Liver (tissue), 10 donors: ENCODE measurements at places on chromosomes 16 and 17.

DNA sequence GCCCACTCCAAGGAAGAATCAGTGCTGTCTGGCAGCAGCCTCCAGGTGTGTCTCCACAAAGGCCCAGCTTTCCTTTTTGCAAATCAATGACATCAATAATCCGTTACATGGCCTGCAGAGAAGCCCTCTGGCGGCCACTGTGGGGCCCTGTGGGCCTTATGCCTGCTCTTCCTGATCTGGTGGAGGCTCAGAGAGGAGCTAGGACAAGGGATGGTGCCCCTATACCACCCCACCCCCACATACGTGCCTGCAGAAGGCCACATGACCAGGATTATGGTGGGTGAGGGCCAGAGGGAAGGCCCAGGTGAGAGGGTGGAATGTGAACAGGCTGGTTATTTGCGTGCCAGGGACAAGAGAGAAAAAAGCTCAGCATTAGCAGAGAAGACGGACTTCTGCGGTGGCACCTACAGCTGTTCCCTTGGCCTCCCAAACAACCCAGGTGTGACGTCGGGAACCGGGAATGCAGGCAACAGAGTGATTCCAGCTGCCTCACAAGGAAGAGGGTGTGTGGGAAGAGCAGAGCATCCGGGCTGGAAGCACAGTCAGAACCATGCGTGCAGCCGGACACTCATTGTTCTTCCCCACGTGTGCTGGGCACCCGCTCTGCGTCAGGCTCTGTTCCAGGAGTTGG is 22.5 kb downstream of the EIF4A3 start:
- peak; percentile 38 for DNase-seq

GRCh38 chr16:76964464-76965154 is 226.4 kb upstream of the MON1B start:
- DNase-seq: no peak

DNA sequence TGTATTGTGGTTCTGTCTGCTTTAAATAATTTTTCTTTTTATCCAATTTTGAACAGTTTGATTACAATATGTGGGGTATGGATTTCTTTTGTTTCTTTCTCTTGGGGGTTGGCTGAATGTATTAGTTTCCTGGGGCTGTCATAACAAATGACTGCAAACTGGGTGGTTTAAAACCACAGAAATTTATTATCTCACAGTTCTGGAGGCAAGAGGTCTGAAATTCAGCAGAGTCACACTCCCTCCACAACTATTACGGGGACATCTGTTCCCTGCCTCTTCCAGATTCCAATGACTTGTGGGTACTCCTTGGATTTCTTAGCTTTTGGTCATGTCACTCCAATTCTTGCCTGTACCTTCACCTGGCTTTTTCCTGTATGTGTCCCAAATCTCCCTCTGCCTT is 23.7 kb downstream of the COX11 start:
- no peak for DNase-seq

DNA sequence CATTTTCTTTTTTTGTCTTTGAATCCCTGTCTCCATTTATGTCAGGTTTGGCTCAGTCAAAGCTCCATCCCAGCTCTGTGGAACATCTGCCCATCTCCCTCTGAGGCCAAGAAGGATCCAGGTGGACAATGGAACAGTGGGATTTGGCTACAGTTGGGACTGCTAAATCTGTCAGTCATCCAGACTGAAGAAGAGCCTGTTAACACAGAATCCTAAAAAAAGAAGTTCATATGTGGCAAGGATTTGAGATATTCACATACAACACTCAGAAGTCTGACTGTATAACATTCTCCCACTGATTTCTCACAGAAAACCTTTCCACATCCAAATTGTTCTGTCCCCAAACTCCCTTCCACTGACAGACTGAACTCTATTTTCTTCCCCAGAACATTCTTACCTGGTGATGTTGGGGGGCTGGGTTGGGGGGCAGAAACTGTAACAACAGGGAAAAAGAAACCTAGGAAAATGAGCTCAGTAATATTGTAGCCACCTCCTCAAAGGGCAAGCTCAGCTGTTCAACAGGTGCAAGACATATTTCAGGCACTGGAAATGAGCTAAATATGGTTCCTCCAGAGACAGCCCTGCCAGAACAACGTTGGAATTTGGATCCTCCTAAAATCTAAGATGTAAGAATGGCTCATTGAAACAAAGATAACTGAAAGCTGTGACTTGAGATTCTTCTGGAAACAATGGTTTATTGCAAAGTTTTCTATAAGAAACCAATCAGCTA is 301.5 kb upstream of the CDH5 start:
- no peak for DNase-seq

GRCh38 chr17:60398227-60398959 is 6.5 kb upstream of the USP32 start:
- DNase-seq: no peak

DNA sequence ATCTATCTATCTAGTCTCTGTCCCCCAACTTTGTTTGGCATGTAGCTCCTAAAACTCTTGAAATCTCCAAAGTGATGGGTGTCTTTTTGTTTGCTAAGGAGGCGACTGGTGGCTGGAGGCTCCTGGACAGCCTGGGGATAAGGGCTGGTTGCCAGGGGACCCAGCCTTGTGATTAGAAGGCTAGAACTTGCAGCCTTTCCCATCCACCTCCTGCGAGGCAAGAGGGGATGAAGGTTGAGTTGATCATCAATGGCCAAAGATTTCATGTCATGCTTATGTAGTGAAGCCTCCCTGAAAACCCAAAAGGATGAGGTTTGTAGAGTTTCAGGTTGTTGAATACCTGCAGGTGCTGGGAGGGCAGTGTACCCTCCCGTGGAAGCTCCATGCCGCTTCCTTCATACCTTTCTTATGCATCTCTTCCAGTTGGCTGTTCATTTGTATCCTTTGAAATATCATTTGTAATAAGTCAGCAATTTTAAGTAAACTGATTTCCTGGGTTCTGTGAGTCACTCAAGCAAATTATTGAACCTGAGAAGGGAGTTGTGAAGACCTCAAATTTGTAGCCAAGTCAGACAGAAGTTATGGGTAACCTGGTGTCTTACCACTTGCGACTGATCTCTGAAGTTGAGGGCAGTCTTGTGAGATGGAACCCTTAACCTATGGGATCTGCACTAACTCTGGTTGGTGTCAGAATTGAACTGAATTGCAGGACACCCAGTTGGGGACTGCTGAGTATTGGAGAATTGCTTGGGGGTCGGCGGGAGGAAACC is 202.4 kb downstream of the SEC14L1 start:
- DNase-seq: no peak

DNA sequence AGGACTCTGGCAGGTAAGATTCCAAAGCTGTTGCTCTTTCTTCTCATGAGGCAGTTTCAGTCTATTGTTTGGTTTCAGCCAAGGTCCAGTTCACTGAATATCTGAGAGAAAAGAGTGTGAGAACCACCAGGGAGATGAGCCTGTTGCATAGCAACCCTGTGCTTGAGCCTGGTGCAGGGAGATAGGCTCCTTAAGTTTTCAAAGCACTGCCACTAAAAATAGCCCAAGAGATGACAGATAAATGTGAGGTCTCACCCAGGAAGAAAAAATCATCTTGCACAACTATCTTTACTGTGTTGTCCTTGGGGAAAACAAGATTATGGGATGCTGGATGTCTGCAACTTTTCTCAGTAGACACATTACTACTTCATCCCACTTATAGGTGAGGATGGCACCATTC is 26.2 kb upstream of the NUDT7 start:
- no peak for DNase-seq
